ENCODE measurements at places on chromosomes 13 and 19. TPM values are rescaled to one million over a fixed set of nuclear protein-coding genes. Genes with fewer than 3 reads are reported as not detected.

GRCh38 chr13:27536361-27537101 is 83.8 kb downstream of the LNX2 start:
- no peak overlapping the region for H3K27ac ChIP-seq
- H3K27me3 ChIP-seq = no peaks in the 10 kb centered on the region
- no peaks in the 10 kb centered on the region for H3K36me3 ChIP-seq
- peaks cover 29% of the 10 kb centered on the region for H3K4me1 ChIP-seq

DNA sequence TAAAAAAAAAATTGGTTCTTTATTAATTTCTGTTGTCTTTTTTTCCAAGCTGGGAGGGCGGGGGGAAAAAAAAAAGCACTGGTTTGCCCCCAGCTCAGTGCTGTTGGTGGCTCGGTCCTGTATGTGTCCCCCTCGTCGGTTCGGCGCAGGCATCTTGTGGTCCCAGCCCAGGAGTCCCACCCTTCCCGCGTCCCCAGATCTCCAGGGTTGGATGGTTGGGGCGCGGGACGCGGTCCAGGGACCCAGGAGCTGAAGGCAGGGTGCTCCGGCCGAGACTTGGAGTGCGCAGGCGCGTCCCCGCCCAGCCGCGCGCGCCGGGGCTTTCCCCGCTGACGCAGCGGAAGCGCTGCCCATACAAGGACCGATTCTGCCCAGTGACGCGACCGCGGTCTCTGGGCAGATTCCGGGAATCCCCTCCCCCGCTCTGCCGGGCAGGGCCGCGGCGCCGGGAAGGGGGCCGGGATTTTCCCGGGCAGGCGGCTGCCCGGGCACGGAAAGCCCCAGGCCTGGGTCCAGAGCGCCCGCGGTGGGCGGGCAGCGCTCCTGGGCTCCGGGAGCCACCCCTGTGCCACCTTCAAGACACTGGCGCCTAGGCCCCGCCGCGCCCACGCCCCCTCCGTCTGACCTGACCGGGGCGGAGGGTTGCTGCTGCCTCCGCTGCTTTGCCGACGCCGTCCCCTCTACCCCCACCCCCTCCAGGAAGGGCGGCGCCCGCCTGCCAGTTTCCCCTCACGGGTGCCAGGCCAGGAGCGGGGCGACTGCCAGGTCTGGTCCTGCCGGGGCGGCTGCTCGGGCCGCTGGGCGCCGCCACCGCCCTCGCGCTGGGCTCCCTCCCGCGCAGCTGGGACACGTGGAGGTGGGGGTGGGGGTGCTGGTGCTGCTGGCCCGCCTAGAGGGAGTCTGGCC is 2.3 kb downstream of the JUNB start:
- peak overlapping the region; percentile 81 for H3K27ac ChIP-seq
- DNase-seq = peak; percentile 86

DNA sequence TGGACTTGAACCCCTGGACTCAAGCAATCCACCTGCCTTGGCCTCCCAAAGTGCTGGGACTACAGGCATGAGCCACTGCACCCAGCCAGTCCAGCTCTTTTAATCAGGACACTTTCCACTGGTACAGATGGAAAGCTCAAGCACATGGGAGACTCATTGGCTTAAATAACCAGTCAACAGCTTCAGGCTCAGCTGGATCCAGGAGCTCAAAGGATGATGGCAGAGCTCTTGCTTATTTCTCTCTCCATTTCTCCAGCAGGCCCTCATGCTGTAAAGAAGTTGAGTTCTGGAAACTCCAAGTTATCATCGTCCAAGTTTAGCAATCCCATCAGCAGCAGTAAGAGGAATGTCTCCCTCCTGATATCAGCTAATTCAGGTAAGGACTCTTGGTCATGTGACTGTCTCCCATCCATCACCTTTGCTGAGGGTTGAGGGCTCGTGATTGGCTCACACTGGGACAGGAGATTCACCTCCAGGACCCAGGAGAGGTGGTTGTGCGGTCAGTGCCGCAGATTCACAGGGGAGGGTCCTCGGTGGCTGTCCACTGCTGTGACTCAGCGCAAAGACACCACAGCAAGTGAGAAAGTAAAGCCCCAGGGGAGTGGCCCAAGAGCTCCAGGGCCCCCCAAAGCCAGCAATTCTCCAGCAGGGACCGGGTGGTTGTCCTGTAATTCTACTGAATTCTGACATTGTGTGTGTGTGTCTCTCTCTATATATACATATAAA is 5.1 kb downstream of the CCL25 start:
- no peak for DNase-seq
- H3K27me3 ChIP-seq = peaks cover 2% of the 10 kb centered on the region
- H3K4me1 ChIP-seq = peaks cover 13% of the 10 kb centered on the region
- no peak overlapping the region for H3K4me3 ChIP-seq
- no peaks in the 10 kb centered on the region for H3K36me3 ChIP-seq
- no peak overlapping the region for H3K27ac ChIP-seq

DNA sequence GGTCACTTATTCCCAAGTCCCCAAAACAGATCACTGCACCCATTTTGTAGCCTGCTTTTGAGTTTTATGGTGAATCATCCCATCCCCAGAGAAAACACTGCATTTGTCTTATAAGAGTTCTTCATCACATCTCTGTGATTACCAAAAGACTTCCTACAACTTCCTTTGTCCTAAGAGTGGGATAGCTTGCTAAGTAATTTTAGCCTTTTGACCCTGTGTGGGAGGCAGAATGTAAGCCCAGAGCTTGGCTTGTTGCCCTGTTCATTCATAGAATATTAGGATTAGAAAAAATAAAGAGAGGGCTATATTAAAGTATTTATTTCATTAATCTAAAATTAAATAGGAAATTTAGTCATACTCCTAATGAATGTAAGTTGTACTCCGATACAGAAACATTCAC is 213.3 kb downstream of the MZT1 start:
- H3K4me1 ChIP-seq = no peaks in the 10 kb centered on the region
- no peak overlapping the region for H3K27ac ChIP-seq
- H3K4me3 ChIP-seq = no peak overlapping the region
- no peaks in the 10 kb centered on the region for H3K27me3 ChIP-seq

GRCh38 chr19:13090511-13091231 is 12.0 kb downstream of the LYL1 start:
- no peak overlapping the region for H3K4me3 ChIP-seq
- H3K27me3 ChIP-seq = no peaks in the 10 kb centered on the region
- H3K36me3 ChIP-seq = peaks cover 13% of the 10 kb centered on the region
- H3K27ac ChIP-seq = no peak overlapping the region
- DNase-seq = no peak

DNA sequence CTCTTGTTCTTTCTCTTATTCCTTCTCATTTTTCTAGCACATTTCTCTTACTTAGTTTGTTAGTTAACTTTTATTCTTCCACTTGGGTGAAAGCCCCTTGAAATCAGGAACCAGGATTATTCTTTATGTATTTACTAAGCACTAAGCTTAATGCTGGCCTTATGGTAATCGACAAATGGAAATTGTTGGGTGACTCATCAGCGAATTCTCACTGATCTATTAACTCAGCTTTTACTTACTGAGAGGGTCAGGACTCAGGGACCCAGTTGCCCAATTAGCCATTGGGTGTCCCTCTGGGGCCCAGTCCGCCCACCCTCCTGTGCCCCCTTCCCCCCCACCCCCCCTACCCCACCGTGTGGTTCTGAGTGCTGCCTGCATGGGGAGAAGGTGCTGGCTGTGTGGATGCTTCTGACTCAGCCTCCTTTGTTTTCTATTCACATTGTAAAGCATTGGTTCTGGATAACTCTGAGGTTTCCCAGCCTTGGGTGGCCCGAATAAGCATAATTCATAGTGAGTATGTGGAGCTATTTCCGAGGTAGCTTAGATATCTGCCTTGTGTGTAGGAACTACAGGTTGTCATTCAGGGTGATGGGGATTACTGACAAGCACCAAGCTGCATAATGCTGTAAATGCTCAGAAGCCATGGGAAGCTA is 240.9 kb downstream of the FGF9 start:
- H3K4me1 ChIP-seq = no peaks in the 10 kb centered on the region
- H3K36me3 ChIP-seq = no peaks in the 10 kb centered on the region
- no peak overlapping the region for H3K4me3 ChIP-seq
- H3K27ac ChIP-seq = no peak overlapping the region

DNA sequence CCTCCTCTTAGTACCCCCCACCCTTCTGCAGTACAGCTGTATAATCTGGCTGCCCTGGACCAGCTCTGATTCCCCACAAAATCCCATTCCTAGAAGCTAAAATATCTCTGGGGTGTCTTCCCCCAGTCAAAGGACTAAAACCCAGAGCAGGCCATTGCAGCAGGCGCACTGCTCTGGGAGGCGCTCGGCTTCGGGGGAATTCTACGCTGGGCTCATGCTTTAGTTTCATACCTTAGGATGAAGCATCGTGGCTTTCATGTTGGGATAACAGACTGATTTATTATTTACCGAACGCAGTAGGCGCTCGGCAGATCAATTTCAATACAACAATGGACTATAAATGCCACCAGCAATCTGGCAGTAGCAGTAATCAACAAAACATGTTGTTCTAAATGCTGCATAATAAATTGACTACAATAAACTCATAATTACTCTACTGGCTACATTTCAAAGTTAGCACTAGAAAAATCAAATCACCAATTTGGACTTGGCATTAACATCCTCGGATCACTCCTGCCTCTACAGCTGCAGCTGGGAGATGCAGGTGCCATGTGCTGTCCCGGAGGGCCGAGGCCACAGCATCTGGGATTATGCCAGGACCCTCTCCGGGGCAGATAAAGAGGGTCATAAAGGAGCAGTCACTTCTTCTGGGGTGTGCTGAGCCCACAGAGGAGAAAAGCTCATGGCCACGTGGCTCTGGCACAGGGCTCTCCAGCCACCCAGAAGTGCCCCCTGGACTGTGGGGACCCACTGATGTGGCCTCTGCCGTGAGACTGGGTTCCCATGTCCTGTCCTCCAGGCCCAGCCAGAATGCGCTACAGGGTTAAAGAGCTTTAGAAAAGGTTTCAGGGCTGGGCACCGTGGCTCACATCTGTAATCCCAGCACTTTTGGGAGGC is 35.3 kb downstream of the CEBPG start:
- no peaks in the 10 kb centered on the region for H3K36me3 ChIP-seq
- DNase-seq = no peak
- H3K4me1 ChIP-seq = peaks cover 31% of the 10 kb centered on the region
- H3K27ac ChIP-seq = no peak overlapping the region

DNA sequence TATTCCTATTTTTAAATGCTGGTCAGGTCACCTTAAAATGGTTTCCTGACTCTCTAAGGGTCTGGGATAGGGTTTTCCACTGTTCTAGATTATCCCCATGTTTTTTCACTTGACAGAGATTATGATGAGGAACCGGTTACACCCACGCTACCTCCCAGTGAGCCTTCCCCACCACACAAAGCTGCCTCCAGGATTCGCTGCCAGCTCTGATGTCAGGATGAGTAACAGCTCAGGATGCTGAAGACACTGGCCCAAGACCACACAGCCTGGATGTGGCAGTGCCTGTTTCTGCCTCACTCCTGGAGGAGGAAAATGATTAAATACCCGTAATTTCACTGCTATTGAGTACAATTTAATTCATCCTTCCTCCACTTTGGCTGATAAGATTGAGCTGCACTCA is 22.9 kb downstream of the ZNF114 start:
- no peak for DNase-seq
- H3K4me3 ChIP-seq = no peak overlapping the region
- peaks cover 31% of the 10 kb centered on the region for H3K4me1 ChIP-seq
- no peaks in the 10 kb centered on the region for H3K27me3 ChIP-seq

- H3K27ac ChIP-seq = no peak overlapping the region
- H3K36me3 ChIP-seq = no peaks in the 10 kb centered on the region
- H3K4me1 ChIP-seq = no peaks in the 10 kb centered on the region
- peaks cover 5% of the 10 kb centered on the region for H3K27me3 ChIP-seq
These were observed 945 bp downstream of the AMER2 start for GRCh38 chr13:25171170-25171516.

DNA sequence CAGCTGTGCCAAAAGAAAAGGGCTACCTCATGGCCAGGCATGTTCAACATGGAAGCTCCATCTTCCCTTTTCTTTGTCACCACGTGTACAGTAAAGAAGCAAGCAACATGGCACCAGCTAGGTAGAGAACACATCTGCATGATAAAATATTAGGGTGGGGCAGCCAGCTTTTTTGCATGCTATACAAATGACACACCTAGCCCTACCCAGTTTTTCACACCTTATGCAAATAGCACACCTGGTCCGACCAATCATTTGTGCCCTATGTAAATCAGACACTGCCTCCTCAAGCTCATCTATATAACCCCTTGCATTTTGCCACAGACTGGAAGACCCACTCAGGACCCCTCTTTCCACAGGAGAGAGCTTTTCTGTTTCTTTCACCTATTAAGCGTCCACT is 85.5 kb downstream of the STOML3 start:
- no peaks in the 10 kb centered on the region for H3K27me3 ChIP-seq
- no peaks in the 10 kb centered on the region for H3K4me1 ChIP-seq
- no peak for DNase-seq
- no peak overlapping the region for H3K4me3 ChIP-seq
- no peak overlapping the region for H3K27ac ChIP-seq
- no peaks in the 10 kb centered on the region for H3K36me3 ChIP-seq

- H3K36me3 ChIP-seq = no peaks in the 10 kb centered on the region
- H3K4me1 ChIP-seq = peaks cover 41% of the 10 kb centered on the region
- no peak for DNase-seq
- H3K4me3 ChIP-seq = peak overlapping the region; percentile 80
- peaks cover 3% of the 10 kb centered on the region for H3K27me3 ChIP-seq
These were observed 7.7 kb upstream of the NFIC start for GRCh38 chr19:3358689-3359014.

DNA sequence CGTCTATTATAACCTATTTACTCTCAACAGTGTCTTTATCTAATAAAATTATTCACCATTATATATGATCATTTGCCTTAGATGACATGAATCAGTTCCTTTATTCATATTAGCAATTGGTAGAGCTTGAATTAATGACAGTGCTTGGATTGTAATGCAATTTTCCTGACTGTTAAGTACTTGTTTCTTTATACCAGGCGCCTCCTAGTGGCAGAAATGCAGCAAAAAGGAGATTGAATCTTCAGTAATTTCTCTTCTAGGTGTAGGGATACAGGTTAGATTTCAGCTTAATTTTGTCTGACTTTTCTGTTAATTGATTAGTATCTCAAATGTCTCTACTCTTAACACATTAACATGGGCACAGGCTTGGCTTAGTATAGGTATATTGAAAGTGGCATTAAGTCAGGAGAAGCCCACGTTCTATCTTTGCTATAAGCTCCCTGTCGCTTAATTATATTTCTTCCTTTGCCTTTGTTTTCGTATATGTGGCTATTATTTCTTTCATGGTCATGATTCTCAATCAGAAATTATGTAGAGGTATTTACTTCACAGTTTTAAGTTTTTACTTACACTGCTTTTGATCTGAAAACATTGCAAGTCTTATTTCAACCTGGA is 9.1 kb upstream of the LHFPL6 start:
- H3K27ac ChIP-seq = no peak overlapping the region
- H3K27me3 ChIP-seq = no peaks in the 10 kb centered on the region
- peak; percentile 58 for DNase-seq
- no peaks in the 10 kb centered on the region for H3K36me3 ChIP-seq
- H3K4me1 ChIP-seq = no peaks in the 10 kb centered on the region
- no peak overlapping the region for H3K4me3 ChIP-seq

The SMIM17 gene
- 0.53 TPM for total RNA-seq

The PINLYP gene
- total RNA-seq = not detected

The RNF225 gene
- total RNA-seq = not detected

The NANOS2 gene
- not detected for total RNA-seq
